ENCODE measurements at places on chromosomes 11 and 22.

- no peak for DNase-seq
These were observed 91.6 kb upstream of the B3GAT1 start for GRCh38 chr11:134503596-134503995.

GRCh38 chr22:30858976-30859713 is 109.4 kb downstream of the MORC2 start:
- no peak for DNase-seq

GRCh38 chr11:76601724-76602123 is 68.8 kb downstream of the LRRC32 start:
- no peak for DNase-seq

GRCh38 chr11:127098684-127099083 is 98.1 kb upstream of the KIRREL3 start:
- DNase-seq: no peak

GRCh38 chr11:102573851-102574250 is 43.3 kb upstream of the MMP7 start:
- DNase-seq: peak; percentile 41

GRCh38 chr22:19228179-19228578 is 49.6 kb upstream of the SLC25A1 start:
- no peak for DNase-seq

DNA sequence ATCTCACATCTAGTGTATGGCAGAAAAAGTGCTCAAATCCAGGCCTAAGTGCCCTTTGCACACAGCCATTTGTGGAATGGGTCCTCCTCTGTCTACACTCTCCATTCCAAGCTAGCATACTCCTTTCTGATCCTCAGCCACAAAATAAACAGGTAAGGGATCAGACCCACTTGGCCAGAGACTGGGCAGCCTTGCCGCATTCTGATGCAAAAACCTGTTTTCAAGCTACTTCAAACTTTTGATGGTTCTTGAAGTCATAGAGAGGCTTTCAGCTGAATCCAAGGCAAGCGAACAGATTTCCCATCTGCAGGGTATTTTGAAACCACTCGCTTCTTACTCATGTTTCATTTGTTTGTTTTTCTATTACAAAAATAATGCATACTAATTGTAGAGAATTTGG is 136.6 kb upstream of the NAV2 start:
- no peak for DNase-seq

Data from fibroblast of pulmonary artery (primary cell).